ENCODE measurements at places on chromosomes 4 and X.

GRCh38 chr4:87007528-87008446 lies 73.0 kb downstream of the AFF1 start:
- DNase-seq, result no peak

- DNase-seq, result no peak
These were observed 75.8 kb downstream of the ADAM29 start for GRCh38 chr4:174993916-174994315.

- no peak for DNase-seq
These were observed 766.6 kb downstream of the FAT4 start for GRCh38 chr4:126081336-126081735.

GRCh38 chrX:51459125-51459524 lies 37.3 kb downstream of the NUDT11 start:
- DNase-seq, result no peak

DNA sequence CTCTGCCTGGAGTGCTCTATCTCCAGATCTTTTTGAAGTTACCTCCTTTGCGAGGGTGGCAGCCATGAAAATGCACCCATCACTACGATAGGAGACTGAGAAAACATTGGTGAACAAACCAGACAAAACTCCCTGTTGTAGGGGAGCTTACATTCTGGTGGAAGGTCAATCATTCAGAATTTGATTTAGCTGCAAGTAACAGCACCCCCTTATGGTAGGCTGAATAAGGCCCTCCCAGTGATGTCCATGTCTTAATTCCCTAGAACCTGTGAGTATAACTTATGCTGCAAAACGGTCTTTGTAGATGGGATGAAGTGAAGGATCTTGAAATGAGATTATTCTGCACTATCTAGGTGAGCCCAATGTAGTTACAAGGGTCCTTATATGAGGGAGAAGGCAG lies 5.6 kb upstream of the TEC start:
- DNase-seq, result no peak

GRCh38 chrX:34634349-34634748 lies 22.7 kb downstream of the TMEM47 start:
- no peak for DNase-seq

- DNase-seq, result no peak
These were observed 4.6 kb upstream of the ADD1 start for GRCh38 chr4:2839060-2839459.

DNA sequence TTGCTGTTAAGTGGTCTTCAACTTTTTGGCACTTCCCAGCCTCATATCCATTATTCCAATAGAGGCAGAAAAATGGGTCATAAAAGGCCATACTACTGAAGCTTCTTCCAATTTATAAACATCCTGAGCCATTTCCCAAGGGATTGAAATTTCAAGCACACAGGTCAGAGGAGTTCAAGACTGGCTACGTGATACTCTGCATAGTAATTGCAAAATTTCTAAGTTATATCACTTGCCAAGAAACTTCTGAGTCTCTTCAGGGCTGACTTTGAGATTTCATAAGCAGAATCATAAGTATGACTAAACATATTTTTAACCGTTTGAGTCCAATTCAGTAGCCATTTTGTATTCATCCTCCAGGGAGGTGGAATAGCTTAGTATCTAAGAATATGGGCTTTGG lies 75.6 kb upstream of the RXFP1 start:
- no peak for DNase-seq

- DNase-seq, result peak; percentile 41
These were observed 44.5 kb downstream of the FGFRL1 start for GRCh38 chr4:1055721-1056590.

GRCh38 chrX:22097012-22097694 lies 65.0 kb downstream of the PHEX start:
- DNase-seq, result no peak

GRCh38 chr4:104728380-104729122 lies 233.9 kb upstream of the CXXC4 start:
- no peak for DNase-seq

DNA sequence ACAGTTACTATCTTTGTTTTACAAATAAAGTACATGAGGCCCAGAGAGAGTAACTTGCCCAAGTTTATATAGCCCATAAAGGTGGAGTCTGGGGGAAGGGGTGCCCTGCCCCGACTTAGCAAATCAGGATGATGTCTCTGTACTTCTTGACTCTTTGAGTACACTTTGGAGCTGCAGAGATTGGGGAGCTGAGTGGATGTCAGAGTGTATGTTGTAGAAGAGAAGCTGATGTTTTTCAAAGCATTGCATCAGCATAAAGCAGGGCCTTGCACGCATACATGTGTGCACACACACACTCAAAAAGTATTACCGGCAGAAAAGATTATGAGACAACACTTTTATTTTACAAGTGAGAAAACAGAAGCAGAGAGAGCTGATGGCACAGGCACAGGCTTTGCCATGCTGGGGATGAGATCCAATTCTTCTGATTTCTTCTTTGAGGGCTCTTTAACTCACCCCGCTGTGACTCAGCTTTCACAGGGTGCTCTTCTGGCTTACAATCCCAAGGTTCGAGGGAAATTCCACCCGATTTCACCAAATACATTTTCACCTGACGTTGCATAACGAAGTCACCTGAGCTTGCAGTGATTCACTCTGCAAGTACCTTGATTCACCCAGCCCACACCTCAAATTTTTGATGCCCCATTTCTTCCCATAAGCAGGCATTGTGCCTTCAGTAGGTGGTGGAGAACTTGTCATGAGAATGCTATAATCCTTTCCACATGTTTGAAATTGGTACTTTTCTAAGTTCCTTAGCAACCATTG lies 292.8 kb upstream of the BOD1L1 start:
- DNase-seq, result no peak

DNA sequence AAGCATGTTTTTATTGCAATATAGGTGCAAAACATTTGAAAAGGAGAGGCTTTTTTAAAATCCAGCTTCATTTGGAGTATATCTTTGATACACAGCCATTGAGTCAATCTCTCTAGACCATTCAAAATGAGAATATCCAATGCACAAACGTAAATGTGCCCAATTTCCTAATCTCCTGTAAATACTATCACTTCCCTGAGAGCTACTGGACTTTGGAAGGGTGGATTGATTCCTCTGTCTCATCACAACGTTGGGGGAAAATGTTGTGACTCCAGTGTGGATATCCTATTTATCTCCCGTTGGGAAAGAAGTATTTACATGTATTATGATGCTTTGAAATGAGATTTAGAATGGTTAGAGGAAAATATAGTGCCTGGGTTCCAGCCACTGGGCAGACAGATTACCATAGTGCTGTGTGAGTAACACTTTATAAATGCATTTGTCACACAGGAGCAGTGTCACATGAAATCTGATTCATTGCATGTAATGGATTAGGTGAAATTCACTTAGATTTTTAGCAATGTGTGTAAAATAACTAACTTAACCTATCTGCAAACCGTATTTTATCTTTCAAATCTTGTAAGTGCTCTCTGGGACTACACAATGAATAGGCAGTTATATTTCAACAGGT lies 64.4 kb upstream of the VCX3A start:
- DNase-seq, result no peak

- DNase-seq, result no peak
These were observed 1.4 kb downstream of the APLN start for GRCh38 chrX:129653181-129653970.

DNA sequence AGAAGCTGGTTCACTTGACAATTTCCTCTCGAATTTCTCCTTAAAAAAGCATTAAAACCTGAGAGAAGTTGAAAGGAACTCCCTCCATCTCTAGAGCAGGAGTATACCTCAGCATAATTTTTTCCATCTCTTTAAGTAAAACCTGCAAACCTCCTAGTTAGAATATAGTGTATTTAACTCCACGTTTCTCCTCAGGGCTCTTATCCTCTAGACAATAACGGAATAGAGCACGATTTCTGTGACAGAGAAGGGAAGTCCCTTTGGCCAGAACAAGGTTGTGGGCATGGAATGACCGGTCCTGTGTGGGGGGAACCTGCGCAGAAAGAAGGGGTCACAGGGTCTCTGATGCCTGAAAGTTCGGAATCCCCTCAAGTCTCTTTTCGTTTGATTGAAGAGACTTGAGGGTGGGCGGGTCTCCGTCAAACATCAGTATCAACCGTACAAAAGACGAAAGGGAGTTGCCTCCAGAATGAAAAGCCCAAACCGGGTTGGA lies 697 bp downstream of the ZNF280C start:
- no peak for DNase-seq

- DNase-seq, result no peak
These were observed 285.6 kb downstream of the TENM3 start for GRCh38 chr4:182528819-182529218.

DNA sequence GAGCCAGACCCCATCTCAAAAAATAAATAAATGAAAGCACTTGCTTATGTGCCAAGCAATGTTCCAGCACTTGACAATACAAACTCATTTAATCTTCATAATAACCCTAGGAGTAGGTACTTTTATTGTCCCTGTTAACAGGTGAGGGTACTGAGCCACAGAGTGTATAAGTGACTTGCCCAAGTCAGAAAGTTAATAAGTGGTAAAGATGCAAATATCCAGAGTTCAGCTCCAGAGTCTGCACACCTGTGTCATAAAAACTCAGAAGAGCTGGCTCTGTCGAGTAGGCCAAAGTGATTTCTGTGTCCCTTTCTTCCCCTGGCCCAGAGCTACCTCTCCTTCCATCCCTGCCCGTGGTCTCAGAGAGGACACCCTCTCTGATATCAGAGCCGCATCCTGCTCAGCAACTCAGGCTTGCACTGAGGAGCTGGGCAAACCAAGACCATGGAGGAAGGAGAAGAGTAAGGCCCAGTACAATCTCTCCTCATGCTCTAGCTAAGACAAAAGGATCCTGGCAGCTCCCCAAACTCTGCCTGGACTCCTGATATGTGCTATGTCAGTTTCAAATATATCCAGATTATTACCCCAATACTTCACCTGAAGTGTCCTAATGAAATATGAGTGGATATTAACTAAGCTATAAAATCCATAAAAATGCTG lies 136.3 kb downstream of the HS6ST2 start:
- DNase-seq, result no peak
